Dorsolateral prefrontal cortex (tissue), 122 donors: ENCODE measurements at places on chromosomes 6 and 20.

DNA sequence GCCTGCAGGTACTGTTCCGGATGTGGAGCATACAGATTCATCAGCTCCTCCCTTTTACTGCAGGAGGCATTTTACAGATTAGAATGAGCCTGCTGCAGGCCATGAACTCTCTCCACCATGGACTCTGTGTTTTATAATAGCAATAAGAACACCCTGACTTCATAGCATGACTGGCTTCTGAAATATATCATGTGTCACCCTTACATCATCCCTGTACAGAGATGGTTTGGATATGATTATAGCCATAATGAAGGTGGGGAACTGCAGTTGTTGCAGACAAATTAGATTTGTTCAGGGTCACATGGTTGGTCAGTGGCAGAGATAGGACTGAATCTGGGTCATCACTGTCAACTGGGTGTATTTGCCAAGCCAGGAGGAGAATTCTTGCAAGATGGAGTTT lies 100.7 kb downstream of the FOXO3 start:
- DNase-seq: no peak

DNA sequence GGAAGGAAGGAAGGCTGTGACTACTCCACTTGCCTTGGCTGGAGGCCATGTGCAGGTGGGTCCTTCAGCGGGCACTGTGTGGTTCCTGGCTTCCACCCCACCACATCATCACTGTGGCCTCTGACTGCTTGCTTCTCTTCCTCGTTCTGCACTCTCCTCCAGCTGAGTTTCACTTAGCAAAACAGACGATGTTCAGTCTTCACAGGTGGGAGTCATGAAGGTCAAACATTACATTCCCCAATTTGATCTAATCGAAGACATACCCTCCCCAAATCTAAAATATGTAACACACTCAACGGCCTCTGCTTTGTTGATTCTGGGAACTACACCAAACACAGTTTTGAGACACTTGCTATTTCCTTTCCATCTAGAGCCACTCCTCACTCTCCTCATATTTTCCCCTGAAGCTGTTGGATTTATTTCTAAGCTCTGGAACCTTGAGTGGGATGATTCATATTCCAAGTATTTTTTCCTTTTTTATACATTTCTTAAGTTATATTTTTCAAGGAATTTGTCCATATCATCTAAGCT lies 132.5 kb upstream of the FOXA2 start:
- no peak for DNase-seq

GRCh38 chr6:30162265-30163089 lies 869 bp upstream of the TRIM15 start:
- no peak for DNase-seq

DNA sequence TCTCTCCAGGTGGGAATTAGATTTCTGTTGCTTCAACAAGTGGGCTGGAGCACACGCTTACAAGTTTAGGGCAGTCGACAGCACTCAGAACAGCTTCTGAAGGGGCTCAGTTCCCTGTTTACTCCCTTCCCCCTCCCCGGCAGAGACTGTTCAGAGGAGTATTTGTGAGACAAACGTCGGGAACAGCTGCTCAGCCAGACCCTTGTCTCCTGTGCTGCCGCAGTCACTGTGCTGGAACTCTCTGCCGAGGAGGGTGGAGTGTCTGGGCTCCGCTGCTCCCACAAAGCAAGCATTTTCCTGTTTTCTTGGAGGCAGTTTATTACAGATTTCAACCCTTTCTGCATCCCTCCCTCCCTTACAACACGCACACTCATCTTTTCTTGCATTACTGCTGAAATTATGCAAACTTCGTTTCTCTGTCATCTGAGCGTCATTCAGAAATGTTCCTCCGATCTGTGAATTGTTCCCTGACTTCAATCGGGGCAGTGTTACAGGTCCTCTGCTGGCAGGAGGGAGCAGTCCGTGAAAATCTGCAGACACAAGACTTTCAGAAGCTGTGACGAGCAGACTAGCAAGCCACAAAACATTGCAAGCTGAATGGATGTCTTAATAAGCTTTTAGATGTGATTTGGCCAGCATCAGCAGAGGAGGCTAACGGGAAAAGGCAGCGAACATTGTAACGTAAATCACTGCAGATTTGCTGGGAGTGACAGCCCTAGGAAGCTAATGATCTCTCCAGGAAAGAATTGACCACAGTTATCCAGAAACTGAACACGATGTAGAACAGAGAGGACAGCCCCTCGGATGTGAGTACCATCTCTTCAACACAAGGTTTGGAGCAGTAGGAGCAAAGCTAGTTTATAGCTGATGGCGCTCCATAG lies 76.2 kb downstream of the LYRM2 start:
- DNase-seq: no peak

DNA sequence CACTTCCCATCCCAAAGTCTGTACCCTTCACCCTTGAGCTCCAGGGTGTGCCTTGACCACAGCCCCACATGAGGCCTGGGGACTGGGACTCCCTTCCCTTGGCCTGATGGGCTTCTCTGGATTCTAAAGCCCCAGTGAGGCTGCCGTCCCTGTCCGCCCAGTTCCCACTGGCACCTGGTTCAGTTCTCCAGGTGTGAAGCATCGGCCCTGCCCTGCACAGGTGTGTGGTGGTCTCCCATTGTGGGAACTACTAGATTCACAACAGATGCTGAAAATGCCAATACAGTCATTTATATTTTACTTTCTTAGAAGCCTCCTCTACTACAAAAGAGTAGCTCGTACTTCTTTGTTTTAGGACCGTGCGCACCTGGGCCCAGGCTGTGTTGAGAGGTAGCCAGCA lies 72.8 kb downstream of the TTLL2 start:
- DNase-seq: no peak

GRCh38 chr20:48921883-48922820 lies 641 bp downstream of the ARFGEF2 start:
- no peak for DNase-seq
